ENCODE measurements at places on chromosomes 7 and 10. TPM values are rescaled to one million over a fixed set of nuclear protein-coding genes. Genes with fewer than 3 reads are reported as not detected.

GRCh38 chr10:30986053-30986555 is 45.6 kb downstream of the ZNF438 start:
- no peaks in the 10 kb centered on the region for H3K4me1 ChIP-seq
- H3K27me3 ChIP-seq = no peaks in the 10 kb centered on the region
- H3K4me3 ChIP-seq = no peak overlapping the region
- H3K36me3 ChIP-seq = no peaks in the 10 kb centered on the region

- H3K4me1 ChIP-seq = peaks cover 5% of the 10 kb centered on the region
- no peak for DNase-seq
- no peak overlapping the region for H3K27ac ChIP-seq
- no peak overlapping the region for H3K4me3 ChIP-seq
- H3K27me3 ChIP-seq = peaks cover 7% of the 10 kb centered on the region
Observed at GRCh38 chr10:67670401-67670800, 25.6 kb downstream of the CTNNA3 start.

DNA sequence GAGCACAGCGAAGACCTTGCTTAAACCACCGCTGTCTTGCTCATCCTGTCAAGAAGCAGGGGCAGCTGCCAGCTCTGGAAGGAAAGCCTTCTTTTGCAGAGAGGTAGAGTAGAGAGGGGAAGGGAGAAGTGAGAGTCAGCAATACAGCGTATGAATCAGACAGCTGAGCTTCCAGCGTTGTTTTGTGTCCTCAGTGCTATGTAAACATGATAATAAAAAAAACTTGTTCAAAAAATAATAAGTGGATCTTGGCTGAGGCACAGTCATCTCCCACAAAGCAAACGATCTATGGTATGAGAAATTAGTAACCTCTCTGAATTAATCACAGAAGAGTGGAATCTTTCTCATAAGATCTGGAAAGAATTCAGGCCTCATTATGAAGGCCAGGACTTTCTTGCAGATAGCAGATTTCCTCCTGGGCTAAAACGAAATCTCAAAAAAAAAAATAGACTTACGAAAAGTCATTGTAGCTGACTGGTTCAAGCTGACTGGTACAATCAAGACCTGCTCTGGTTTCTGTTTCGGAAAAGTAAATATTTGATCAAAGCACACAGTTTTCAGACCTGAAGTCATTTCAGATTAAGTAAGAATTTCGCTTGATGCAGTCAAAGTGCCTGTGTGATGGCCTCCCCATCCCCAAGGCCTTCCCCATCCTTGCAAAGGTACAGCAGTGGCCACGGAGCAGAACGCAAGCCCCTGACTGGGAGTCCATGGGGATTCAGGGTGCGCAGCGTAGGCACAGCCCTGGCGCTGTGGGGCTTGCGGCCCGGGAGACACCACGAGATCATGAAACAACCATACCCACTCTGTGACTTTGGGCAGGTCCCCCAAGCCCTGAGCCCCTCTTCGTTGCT is 29.4 kb downstream of the CHST15 start:
- H3K27ac ChIP-seq = peak overlapping the region; percentile 92
- peaks cover 8% of the 10 kb centered on the region for H3K27me3 ChIP-seq
- H3K4me3 ChIP-seq = peak overlapping the region; percentile 98

GRCh38 chr7:23235813-23236221 is 10.8 kb upstream of the GPNMB start:
- no peaks in the 10 kb centered on the region for H3K36me3 ChIP-seq
- no peak overlapping the region for H3K4me3 ChIP-seq
- no peak for DNase-seq
- no peak overlapping the region for H3K27ac ChIP-seq
- H3K27me3 ChIP-seq = peaks cover 5% of the 10 kb centered on the region

The UCMA gene
- not detected for total RNA-seq

DNA sequence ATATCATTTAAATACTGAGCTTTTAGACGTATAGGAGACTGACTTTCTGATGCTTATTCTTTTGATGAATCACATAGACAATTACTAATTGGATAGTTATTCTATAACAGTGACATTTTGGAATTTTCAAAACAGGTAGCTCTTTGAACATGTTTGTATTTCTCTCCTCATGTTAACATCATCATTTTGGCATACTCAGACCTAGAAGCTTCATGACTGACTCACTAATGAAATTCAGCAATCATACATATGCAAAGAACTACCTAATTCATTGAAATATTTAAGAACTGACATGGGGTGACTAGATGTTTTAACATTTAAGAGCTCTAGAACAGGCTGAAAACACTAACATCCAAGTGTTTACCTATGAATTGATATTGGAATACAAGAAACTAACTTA is 192.3 kb downstream of the VTI1A start:
- H3K27ac ChIP-seq = no peak overlapping the region
- H3K4me1 ChIP-seq = peaks cover 3% of the 10 kb centered on the region
- no peaks in the 10 kb centered on the region for H3K36me3 ChIP-seq

DNA sequence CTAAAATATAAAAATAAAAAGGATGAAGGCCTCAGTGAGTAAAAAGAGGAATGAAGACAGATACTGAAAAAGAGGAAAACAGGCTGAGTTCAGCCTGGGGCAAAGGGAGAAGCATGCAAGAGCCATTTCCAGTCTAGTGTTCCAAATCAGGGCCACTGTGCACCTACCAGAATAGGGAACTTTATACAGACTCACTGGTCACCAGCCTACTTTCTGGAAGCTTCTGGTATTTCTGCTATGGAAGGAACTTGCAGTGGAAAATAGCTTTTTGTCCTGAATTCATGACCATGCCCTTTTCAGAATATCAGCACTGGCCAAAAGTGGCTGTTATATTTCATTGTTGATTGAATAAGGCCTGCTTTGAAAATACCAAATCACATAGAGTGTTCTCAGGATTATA is 28.8 kb downstream of the ABRAXAS2 start:
- no peaks in the 10 kb centered on the region for H3K4me1 ChIP-seq
- H3K27me3 ChIP-seq = no peaks in the 10 kb centered on the region
- H3K36me3 ChIP-seq = no peaks in the 10 kb centered on the region
- no peak overlapping the region for H3K4me3 ChIP-seq
- no peak for DNase-seq

The HECW1 gene
- not detected for total RNA-seq

- DNase-seq = no peak
- no peak overlapping the region for H3K27ac ChIP-seq
- H3K36me3 ChIP-seq = peaks cover 5% of the 10 kb centered on the region
- H3K27me3 ChIP-seq = peaks cover 42% of the 10 kb centered on the region
Observed at GRCh38 chr10:15737656-15738055, 17.9 kb upstream of the ITGA8 start.

The ANKRD1 gene
- total RNA-seq = not detected

GRCh38 chr10:22367471-22367870 is 22.2 kb downstream of the SPAG6 start:
- no peak for DNase-seq
- no peak overlapping the region for H3K27ac ChIP-seq
- no peaks in the 10 kb centered on the region for H3K4me1 ChIP-seq
- H3K36me3 ChIP-seq = no peaks in the 10 kb centered on the region
- no peak overlapping the region for H3K4me3 ChIP-seq

GRCh38 chr7:121803039-121803438 is 69.9 kb upstream of the PTPRZ1 start:
- H3K4me1 ChIP-seq = no peaks in the 10 kb centered on the region
- DNase-seq = no peak
- no peaks in the 10 kb centered on the region for H3K36me3 ChIP-seq
- no peak overlapping the region for H3K4me3 ChIP-seq

The NRP1 gene
- total RNA-seq = 0.15 TPM

DNA sequence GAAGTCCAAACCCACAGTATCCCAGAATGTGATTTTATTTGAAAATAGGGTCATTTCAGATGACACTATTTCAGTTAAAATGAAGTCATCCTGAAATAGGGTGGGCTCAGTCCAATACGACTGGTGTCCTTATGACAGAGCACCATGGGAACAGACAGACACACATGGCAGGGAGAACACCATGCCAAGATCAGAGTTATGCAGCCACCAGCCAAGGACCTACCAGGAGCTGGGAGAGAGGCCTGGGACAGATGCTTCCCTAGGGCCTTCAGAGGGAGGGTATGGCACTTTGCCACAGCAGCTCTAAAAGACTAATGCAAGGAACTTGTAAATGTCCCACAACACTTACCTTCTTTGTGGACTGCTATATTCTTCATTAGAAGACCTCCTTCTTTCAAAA is 226.5 kb downstream of the NEBL start:
- H3K27me3 ChIP-seq = no peaks in the 10 kb centered on the region
- no peak overlapping the region for H3K27ac ChIP-seq
- no peak overlapping the region for H3K4me3 ChIP-seq
- no peaks in the 10 kb centered on the region for H3K4me1 ChIP-seq
- no peak for DNase-seq

DNA sequence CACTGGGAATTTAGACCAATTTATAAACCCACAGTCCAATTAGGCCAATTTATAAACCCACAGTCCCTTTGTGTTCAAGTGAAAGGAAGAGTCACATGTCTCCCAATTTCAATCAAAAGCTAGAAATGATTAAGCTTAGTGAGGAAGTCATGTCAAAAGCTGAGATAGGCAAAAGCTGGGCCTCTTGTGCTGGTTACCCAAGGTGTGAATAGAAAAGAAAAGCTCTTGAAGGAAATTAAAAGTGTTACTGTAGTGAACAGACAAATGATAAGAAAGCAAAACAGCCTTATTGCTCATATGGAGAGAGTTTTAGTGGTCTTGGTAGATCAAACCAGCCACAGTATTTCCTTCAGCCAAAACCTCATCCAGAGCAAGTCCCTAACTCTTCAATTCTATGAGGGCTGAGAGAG is 245.0 kb downstream of the HDAC9 start:
- H3K36me3 ChIP-seq = no peaks in the 10 kb centered on the region
- no peaks in the 10 kb centered on the region for H3K27me3 ChIP-seq
- no peak for DNase-seq
- no peak overlapping the region for H3K27ac ChIP-seq
- H3K4me3 ChIP-seq = no peak overlapping the region

DNA sequence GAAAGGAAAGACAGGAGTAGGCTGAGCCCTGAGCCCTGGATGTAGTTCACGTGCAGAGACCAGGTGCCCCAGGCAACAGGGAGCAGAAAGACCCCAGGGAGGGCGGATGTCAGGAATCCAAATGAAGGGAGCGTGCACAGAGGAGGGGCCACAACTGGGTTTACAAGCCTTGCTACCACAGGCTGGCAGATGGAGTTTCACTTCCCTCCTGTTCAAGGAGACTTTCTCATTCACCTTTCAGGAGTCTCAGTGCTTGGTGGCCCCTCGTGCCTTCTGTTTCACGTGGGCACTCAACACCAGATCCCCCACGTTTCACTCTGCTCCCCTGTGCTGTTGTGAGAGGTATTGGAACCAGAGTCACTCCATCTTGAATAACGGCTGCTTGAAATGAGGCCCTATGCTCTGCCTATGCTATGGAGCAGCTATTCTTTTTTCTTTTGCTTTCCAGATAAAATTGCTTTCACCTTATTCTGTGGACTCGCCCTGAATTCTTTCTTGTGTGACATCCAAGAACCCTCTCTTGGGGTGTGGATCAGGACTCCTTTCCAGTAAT is 601.4 kb upstream of the IGFBP3 start:
- no peaks in the 10 kb centered on the region for H3K36me3 ChIP-seq
- no peak for DNase-seq
- H3K4me3 ChIP-seq = no peak overlapping the region

GRCh38 chr10:44013981-44014380 is 365.3 kb upstream of the ZNF32 start:
- no peak for DNase-seq
- H3K27ac ChIP-seq = no peak overlapping the region
- H3K4me3 ChIP-seq = no peak overlapping the region
- peaks cover 39% of the 10 kb centered on the region for H3K27me3 ChIP-seq

DNA sequence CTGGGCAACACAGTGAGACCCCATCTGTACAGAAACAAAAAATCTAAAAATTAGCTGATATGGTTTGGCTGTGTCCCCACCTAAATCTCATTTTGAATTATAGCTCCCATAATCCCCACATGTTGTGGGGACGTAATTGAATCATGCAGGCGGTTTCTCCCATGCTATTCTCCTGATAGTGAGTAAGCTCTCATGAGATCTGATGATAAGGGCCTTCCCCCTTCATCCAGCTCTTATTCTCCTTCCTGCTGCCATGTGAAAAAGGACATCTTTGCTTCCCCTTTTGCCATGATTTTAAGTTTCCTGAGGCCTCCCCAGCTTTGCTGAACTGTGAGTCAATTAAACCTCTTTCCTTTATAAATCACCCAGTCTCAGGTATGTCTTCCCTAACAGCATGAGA is 136.5 kb downstream of the SFMBT2 start:
- peaks cover 32% of the 10 kb centered on the region for H3K4me1 ChIP-seq
- no peak overlapping the region for H3K27ac ChIP-seq
- peaks cover 4% of the 10 kb centered on the region for H3K36me3 ChIP-seq
- DNase-seq = no peak
